ENCODE measurements at places on chromosomes 2 and 18.

DNA sequence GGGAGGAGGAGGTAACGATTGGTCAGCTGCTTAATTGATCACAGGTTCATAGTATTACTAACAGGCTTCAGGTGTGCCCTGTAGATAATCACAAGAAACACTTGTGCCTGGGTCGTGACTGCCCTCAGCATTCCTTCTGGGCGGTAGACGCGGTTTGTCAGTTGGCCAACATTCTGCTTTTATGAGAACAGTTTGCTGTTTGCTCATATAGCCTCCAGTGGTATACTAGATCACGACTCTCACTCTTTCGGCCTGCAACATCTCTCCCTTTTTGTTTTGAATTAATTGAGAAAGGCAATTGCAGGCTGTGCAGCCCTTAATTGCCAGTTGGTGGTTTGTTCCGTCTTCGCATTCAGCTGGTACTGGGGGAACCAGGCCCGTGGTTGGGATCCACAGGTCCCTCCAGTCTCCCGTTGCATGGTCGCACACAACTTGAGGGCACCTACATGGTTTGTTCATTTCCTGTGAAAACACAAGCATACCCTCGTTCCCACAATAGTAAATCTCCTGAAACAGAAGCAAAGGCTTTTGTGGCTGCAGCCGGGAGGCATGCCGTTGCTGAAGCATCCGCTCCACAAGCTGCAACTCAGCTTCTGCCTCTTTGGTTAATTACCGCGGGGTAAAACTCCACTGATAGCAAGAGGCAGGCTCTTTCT is 30.3 kb upstream of the GPR17 start:
- DNase-seq, result no peak

GRCh38 chr18:45046228-45046627 is 365.5 kb downstream of the SETBP1 start:
- no peak for DNase-seq

- DNase-seq, result no peak
These were observed 215.8 kb downstream of the ALK start for GRCh38 chr2:29705616-29706015.

- no peak for DNase-seq
These were observed 10.7 kb downstream of the ZEB2 start for GRCh38 chr2:144509001-144509878.

DNA sequence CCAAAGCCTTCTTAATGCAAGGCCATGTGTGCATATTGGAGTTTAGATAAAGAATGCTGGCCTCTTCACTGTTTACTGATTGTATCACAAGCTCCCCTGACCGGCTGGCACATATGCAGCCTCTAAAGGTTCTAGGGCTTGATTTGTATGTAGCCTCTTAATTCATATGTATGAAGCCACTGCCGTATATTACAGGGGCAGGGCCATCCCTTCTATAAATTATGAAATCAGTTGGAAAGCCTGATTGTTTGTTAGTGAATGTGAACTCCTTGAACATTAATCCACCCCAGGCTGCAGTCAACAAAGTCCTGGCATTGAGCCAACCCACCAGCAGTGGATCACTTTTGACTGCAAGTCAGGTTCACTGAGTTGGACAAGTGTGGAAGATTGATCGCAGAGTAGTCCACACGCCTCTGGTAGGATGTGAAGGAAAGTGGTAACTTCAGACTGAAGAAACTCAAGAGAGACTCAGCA is 61.6 kb upstream of the PARD3B start:
- DNase-seq, result no peak

- no peak for DNase-seq
These were observed 312.8 kb upstream of the FANCL start for GRCh38 chr2:58553937-58554336.

DNA sequence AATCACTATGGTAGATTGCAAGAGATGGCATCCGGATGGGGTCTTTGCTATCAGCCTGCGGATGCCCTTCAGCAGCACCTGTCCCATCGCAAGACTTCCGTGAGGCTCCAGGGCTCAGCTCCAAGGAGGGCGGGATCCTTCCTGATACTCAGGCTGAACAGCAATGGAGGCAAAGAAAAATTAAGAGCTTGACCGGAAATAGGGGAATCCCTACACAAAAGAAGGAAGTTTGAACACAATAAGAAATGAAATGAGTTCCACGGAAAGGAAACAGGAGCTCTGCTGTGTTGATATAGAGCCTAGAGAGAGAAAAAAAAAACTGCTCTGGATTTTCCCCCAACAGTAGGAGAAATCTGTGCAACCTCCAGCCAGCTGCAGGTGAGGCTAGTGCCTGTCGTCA is 91.9 kb downstream of the ARL4C start:
- DNase-seq, result no peak

- DNase-seq, result no peak
These were observed 36.2 kb downstream of the ASB1 start for GRCh38 chr2:238462782-238463396.

DNA sequence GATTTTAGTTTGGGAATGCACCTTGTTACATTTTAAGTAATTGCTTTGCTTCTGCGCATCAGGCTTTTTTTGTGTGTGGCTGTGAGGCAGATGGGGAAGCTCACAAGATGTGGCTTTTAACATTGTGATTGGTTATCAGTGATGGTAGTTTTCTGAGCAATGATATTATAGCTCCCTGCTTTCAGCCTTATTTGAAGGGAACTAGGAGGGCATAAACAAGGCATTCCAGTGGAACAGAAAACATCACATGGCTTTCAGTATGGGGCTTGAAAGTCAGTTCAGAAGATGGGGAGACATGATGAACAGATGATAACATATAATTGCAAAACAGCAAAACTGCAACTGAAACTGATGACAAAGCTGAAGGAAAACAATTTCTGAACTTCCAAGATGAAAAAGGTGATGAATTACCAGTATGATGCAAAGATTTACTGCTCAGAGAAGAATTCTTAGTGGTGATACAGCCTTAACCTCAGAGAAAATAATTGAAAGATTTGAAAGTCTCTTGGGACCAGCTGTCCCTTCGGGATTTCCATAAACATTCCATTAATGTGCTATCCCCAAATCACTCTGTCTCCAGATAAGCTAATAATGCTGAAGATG is 439.7 kb downstream of the RND3 start:
- DNase-seq, result no peak

- DNase-seq, result no peak
These were observed 296.5 kb downstream of the MTX2 start for GRCh38 chr2:176565641-176566323.

DNA sequence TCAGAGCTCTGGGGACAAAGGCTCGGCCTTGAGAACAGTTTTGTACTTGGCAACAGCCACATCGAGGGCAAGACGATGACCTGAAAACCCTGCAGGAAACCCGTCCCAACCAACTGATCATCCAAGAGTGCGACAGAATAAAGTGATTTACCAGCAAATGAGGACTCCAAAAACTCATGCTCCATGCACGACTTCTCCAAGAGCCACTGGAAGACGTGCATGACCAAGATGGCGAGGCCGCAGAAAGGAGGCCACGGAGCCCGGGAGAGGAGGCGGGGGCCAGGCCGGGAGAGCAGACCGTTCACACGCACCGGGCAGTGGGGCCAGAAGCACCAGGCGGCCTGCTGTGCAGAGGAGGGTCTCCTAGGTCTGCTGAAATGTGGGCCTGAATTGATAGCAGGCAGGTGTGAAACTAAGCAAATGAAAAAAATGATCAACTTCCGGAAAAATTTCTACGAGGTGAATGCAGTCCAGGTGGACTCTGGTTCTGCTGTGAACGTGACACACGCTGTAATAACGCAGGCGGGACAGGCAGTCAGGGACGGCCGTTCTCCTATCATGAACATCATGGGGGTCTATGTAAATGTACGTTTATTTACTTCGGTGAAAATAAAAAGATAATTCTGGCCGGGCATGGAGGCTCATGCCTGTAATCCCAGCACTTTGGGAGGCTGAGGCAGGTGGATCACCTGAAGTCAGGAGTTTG is 252.2 kb downstream of the HDAC4 start:
- no peak for DNase-seq

- no peak for DNase-seq
These were observed 114.1 kb downstream of the GFPT1 start for GRCh38 chr2:69272803-69273471.

- DNase-seq, result no peak
These were observed 741.7 kb upstream of the CNTNAP5 start for GRCh38 chr2:123283431-123283830.

DNA sequence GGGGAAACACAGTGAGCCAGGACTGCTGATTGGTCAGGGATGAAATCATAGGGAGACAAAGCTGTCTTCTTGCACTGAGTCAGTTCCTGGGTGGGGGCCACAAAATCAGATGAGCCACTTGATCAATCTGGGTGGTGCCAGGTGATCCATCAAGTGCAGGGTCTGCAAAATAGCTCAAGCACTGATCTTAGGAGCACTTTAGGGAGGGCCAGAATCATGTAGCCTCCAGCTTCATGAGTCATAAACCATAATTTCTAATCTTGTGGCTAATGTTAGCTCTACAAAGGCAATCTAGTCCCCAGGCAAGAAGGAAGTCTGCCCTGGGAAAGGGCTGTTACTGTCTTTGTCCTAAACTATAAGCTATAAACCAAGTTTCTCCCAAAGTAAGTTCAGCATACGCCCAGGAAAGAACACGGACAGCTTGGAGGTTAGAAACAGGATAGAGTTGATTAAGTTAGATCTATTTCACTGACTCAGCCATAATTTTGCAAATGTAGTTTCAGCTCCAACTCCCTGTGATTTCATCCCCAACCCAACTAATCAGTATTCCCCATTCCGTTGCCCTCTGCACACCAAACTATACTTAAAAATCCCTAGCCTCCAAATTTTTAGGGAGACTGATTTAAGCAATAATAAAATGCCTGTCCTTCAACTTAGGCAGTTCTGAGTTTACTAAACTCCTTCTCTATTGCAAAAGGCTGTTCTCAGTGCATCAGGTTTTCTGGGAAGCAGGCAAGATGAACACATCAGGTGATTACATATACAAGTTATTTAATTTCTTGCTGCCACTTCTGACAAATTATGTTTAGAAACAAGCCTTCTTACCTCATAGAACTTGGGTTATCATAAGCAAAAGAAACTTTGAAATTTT is 226.9 kb upstream of the SPOPL start:
- no peak for DNase-seq

- DNase-seq, result no peak
These were observed 211.6 kb downstream of the TRIB2 start for GRCh38 chr2:12928197-12928774.

GRCh38 chr2:23454501-23455120 is 69.6 kb downstream of the KLHL29 start:
- DNase-seq, result no peak

GRCh38 chr2:22904126-22904684 is 480.8 kb upstream of the KLHL29 start:
- DNase-seq, result no peak

DNA sequence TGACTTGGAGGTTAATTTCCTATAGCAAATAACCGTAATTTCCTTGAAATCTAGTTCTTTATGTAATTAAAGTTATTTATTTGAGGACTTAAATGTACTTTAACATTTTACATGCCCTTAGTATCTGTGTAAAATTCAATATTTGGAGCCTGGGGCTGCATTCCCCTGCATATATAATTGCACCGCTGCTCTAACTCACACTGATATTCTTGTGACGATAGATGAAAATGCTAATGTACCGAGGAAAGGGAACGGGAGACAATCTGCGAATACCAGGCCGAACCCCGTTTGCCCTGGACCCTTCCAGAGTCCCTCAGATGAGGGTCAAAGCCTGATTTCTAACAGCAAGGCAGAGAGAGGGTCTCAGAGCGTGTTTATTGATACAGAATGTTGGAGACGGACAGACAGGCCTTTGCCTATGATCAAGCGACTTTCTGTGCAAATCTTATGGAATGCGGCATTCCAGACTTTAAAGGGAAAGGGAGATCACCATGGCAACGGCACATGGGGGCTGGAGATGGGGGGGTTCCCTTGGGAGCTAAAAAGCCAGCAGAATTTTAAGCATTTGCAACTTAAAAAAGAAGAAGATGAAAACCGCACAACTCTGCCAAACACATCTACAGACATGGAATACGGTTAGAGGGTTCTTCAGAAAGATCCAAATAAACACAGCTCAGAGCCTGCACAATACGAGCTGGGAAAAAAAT is 57.6 kb upstream of the TWIST2 start:
- DNase-seq, result no peak

GRCh38 chr18:36589857-36590543 is 238.8 kb downstream of the TPGS2 start:
- no peak for DNase-seq

DNA sequence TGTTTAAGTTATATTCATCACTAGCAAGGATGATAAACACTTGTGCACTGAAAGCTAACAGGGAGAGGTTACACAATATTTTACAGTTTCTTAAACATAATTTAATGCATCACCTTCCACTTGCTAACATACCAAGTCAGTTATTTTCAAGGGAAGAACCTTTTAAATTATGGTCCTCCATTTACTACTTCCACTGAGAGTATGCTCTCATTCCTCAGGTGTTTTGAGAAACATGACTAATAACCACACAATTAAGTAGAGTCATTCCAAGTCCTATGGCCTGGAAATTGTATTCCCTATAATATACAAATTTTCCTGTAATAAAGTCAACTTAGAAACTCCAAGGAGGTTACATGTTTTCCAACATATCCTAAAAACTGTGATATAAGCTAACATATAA is 152.3 kb upstream of the STON1 start:
- no peak for DNase-seq

DNA sequence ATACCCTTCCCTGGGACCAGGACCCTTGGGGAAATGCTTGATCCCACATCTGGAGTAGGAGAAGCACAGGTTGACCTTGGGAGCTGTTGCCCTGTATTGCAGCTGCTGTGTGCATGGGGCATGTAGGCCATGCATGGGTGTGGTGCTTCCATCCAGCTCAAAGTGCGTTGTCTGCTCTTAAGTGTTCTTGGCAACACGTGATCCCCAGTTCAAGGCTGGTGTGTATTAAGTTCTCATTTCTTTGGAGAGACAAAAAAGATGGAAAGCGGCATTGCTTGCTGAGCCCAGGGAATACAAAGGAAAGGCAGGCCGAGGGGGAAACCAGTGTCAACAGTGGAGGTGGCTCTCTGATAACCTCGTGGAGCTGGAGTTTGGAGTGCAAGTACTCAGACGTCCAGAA is 110.7 kb downstream of the RTP5 start:
- DNase-seq, result no peak

DNA sequence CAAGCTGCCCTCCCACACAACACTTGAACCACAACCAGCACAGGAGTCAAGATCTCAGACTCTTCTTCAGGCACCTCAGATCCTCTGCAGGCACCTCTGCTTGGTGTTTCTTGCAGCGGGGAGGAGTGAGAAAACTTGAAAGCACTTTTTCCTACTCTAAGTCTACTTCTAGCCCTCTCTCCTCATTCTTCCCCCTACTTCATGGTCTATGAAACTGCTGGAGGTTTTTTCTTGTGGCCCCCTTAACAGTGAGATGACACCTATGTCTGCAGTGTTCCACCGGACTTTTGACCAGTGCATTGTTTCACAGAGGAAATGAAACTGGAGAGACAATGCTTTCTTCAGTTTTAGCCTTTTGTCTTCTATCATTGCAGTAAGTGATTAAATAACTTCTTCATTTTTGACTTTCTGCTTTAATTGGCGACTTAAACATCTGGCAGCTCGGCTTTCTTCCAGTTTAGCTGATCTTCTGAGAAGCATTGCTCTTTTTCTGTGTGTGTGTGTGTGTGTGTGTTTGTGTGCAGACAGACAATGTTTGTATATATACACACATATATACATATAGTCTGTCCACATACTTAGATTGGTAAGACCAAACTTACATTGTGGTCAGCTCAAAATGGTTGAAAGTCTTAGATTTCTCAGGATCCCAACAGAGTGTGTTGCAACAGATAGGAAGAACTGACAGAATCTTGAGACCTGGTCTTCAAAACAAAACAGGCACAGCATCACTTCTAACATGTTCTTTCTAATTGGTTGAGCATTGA is 1474.0 kb upstream of the TMEFF2 start:
- DNase-seq, result no peak
